ENCODE measurements at places on chromosomes 1 and 21. TPM values are rescaled to one million over a fixed set of nuclear protein-coding genes. Genes with fewer than 3 reads are reported as not detected.

The KRTAP13-2 gene
- not detected for total RNA-seq

GRCh38 chr21:36656138-36656537 is 42.8 kb upstream of the SIM2 start:
- DNase-seq: no peak

The DCDC2B gene
- not detected for total RNA-seq

GRCh38 chr1:191558379-191558778 is 599.9 kb upstream of the RGS18 start:
- DNase-seq: no peak

Measured in mucosa of gallbladder (tissue), 1 donor.